DMS79 (cell line): ENCODE measurements at places on chromosomes 5 and 9.

GRCh38 chr5:57818397-57818796 lies 335.8 kb upstream of the ACTBL2 start:
- no peak for DNase-seq

DNA sequence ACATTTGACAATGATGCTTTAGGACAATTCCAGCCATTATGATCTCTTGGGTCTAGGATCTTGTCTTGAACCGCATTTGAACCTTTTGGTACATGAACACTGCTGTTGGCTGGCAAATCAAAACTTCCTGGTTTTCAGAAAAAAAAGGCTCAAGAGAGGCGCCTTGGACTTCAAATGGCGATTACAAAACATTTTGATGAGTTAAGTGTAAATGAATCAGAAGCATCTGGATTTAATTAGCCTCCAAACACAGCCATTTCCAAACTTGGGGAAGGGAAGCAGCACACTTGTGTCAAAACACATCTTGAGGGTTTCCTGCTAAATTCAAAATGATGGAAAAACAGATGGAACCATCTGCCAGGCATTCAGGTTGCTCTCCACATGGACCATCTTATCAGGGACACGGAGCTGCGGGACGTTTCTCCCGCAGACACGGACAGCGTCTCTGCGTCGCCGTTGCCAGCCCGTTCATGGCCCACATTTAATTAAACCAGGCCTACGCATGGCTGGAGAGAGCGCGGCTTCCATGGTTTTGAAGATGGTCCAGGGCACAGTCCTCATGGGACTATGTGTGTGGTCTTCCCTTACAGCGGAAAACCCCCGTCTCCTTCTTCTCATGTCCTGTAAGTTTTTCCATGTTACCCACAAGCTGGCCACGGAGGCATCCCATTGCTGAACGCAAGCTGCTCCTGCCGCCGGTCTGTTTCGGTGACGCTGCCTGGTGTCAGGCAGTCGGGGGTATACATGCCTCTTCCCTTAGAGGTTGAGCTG lies 55.8 kb upstream of the PTCH1 start:
- no peak for DNase-seq

- no peak for DNase-seq
Observed at GRCh38 chr5:91179018-91179417, 204.1 kb downstream of the ARRDC3 start.

GRCh38 chr5:180136630-180137381 lies 65.2 kb upstream of the RNF130 start:
- no peak for DNase-seq

DNA sequence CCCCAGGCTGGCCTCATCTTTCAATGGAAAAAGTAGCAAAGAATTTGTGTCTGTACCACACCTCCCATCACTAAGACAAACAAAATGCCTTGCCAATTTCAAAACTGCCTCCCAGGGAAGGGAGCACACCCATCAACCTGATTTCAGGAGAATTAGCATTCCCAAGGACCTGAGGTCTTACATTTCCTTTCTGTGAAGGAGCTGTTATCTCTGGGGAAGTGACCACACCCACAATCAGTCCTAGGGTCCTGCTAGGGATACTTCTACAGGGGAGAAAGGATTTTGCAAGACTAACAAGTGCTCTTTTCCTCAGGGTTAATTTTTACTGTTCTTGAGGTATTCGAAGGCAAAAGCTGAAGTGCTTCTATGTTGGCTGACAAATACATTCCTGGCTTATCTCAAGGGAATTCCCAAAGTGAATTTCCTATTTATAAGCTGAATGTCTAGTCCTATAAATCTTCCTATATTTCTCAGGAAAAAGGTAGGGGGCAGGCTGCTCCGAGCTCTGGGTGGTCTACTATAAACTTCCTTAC lies 97.4 kb upstream of the ITGA1 start:
- DNase-seq, result no peak

GRCh38 chr5:176530983-176531901 lies 6.0 kb downstream of the RNF44 start:
- peak; percentile 46 for DNase-seq

- DNase-seq, result peak; percentile 34
Observed at GRCh38 chr9:113274474-113275156, 757 bp downstream of the CDC26 start.

GRCh38 chr5:161030229-161030628 lies 178.2 kb upstream of the ATP10B start:
- no peak for DNase-seq
